ENCODE measurements at places on chromosomes 12 and 14.
A peak's percentile ranks its signal among the peaks of the same experiment; 100 is the strongest.

GRCh38 chr12:57550641-57551549 is 1.1 kb downstream of the KIF5A start:
- no peak for DNase-seq

DNA sequence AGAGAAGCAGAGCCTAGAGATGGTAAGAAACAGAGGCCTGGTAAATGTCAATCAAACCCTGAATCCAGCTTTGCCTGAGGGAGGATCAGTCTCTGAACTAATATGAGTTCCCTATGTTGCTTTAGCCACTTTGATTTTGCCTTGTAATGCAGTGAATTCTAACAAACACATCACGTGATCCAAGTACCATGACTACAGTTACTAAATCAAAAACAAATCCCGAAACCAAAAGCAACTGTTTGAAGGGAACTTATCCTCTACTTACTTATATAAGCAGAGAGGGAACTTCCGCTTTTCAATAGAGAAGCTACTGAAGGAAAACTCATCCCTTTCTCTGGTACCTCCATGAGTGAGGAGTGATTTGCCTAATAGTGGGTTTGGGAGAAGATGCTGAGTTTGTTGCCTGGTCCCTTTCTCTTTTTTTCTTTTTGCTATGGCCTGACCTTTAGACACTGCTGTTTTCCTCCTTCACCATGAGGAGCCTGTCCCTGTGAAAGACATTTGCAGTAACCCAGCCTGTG is 7.7 kb upstream of the PPTC7 start:
- no peak for DNase-seq

DNA sequence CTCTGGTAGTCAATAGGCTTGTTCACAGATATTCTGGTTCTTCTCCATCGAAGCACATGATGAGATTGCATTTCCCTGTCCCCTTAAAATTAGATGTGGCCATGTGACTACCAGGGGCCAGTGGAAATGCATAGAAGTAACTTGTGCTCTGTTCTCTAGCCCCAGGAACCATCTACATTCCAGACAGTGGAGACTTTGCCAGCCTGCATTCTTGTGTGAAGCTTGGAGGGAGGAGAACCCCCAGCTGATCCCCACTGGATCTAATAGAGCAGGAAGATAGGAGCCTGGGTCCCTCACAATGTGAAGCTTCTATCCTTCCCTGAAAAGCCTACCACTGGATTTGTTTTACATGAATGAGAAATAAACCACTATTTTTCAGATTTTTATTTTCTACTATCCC is 130.1 kb downstream of the KITLG start:
- DNase-seq, result no peak

- peak; percentile 75 for DNase-seq
Measured at GRCh38 chr12:54126029-54126695, 62.6 kb downstream of the SMUG1 start.

DNA sequence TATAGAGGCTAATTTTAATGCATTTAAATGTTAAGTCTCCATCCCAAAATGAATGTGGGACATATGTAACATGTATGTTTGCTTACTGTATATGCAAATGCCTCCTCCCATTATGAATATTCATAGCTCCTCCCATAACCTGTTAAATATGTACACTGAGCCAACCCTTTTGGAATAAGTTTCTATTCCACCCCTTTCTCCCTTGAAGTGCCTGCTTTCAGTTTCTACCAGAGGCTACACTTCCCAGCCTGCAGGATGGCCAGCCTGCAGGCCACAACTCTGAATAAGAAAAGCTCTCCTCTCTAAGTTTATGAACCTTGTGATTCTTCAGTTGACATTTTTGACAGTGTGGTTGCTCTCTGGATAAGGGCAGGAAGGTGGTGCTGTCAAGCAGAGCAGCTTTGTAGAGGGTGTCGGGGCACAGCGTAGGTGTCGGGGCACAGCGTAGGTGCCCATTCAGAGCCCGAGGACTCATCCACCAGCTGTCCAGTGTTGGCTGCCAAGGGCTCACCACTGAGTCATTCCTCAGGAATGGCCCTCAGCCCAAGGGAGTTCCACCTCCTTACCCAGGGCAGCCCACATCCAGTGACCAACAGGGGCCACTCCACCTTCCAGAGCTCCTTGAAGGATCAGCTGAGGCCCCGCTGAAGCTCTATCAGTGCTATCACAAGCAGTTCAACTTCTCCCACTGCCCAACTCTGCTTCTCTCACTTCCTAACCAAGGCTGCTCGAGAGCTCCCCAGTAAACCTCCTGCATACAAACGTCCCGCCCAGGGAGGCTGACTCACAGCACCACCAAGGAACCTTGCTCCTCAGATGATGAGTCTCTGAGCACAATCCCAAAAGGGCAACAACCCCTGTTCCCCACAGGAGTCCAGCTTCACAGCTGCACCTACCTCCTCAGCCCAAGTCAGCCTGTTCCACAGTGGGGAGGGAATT is 31.4 kb downstream of the VWF start:
- DNase-seq, result no peak

- DNase-seq, result peak; percentile 74
Measured at GRCh38 chr14:59055439-59056045, 132.9 kb upstream of the DAAM1 start.

GRCh38 chr14:29928117-29928640 is 532 bp upstream of the PRKD1 start:
- no peak for DNase-seq

DNA sequence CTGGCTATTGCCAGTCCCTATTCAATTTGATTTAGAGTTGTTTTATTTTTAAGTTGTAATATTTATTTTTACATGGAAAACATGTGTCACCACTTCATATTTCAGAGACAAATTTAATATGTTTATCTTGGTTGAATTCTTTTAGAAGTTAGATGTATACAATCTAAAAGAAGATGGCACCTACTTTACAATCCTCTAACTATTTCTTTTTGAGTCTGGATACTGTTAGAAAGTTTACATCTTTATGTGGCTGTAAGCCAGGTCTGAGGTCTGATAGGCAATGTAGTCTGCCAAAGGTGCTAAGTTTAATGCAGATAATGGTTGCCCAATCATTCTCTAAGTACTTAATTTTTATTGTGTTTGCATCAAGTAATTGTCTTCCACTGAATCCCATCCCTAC is 7.2 kb upstream of the LMO3 start:
- no peak for DNase-seq

DNA sequence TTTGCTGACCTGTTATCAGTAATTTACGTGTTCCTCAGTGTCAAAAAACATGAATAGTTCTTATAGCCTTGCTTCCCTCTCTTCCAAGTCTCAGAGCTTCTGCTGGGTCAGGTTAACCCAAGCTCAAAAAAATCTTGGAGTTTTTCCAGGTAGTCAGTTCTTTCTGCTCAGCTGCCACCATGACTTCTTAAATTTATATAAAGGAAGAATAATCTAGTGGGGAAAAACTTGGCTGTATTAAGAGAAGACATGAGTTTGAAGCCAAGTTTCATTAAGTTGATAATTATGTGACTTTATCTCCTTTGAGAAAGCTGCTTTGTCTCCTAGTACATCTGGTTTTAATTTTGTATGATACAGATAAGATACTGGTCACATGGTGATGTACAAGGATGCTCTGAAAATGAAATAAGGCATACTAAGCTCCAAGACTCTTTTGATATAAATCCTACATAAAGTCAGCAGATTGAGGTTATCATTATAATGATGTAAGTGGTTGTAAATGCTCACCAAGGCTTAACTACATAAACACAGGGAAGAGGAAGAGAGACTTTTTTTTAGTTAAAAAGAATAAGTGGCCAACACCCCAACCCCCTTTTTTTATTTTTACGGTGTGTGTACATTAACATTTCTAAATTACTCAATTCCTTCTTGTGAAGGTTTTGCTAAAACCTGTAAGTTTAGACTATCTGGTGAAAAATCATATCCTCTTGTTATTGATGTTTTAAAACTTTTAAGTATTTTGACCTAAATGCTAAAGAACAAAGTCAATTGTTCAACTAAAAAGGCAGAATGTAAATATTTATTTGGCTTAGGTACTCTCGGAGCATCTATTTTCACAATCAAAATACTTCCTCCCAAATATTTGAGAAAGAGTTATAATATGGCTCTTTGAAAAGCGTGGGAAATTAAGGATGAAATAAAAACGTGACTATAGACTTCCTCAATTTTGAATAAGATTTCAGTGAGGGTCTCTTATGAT is 84.1 kb upstream of the SLC38A2 start:
- no peak for DNase-seq

DNA sequence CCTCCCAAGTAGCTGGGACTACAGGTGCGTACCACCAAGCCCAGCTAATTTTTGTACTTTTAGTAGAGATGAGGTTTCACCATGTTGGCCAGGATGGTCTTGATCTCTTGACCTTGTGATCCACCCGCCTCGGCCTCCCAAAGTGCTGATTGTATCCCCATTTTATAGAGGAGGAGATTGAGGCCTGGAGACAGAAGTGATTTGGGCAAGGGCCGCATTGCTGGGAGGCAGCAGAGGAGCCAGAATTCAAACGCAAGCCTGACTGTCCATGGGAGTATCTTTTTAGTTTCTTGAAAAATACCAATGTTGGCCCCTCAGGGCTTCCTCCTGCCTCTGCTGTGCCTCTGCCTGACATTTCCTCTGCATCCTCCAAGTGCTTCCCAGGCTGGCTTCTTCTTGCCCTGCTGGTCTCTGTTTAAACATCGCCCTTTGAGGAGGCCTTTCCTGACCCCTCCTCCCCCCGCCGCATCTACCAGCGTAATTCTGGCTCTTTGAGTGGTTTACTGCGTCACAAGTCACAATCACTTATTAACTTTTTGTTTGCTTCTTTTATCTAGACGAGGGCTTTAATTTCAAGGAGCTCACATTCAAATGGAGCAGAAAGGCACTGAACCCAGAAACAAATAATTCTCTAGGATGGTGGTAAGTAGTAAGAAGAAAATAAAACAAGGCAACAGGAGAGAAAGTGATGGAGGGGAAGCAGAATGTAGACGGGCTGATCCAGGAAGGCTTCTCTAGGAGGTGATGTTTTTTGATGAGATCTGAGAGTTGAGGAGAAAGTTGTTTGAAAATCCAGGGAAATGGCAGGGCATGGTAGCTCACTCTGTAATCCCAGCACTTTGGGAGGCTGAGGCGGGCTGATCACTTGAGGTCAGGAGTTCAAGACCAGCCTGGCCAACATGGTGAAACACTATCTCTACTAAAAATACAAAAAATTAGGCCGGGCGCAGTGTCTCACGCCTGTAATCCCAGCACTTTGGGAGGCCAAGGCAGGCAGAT is 91.0 kb upstream of the MED13L start:
- DNase-seq, result no peak

- DNase-seq, result no peak
Measured at GRCh38 chr12:27048822-27049752, 26.7 kb downstream of the MED21 start.

DNA sequence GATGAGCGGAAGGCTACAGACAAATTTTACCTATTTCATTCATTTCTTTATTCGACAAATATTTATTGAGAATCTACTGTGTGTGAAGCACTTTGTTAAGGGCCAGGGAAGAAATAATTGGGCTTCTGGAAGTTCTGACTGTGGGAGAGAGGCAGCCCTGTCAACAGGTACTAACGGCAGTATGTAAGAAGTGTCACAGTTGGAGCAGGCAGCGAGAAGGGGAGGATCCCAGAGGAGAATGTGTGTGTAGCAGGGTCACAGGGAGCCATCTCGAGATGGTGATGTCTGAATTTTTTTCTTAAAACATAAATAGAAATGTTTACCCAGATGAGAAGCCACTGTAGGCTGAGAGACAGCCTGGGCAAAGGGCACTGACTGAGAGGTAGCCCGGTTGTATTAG is 163.3 kb upstream of the SLC38A2 start:
- no peak for DNase-seq

GRCh38 chr12:9888665-9889273 is 7.5 kb downstream of the KLRF2 start:
- DNase-seq, result no peak

Data from NCI-H2171 treated with DMSO at 0.1 percent for 48 hours (cell line).